NCI-H1092 (cell line): ENCODE measurements at places on chromosomes 4 and X.

GRCh38 chr4:24933684-24934275, 20.9 kb upstream of the CCDC149 start:
- DNase-seq: no peak

- no peak for DNase-seq
Measured at GRCh38 chrX:153603131-153603656, 4.3 kb upstream of the CCNQ start.

GRCh38 chr4:83308672-83309071, 24.1 kb upstream of the COQ2 start:
- DNase-seq: no peak

- DNase-seq: no peak
Measured at GRCh38 chrX:143998261-143998660, 114.4 kb downstream of the UBE2NL start.

DNA sequence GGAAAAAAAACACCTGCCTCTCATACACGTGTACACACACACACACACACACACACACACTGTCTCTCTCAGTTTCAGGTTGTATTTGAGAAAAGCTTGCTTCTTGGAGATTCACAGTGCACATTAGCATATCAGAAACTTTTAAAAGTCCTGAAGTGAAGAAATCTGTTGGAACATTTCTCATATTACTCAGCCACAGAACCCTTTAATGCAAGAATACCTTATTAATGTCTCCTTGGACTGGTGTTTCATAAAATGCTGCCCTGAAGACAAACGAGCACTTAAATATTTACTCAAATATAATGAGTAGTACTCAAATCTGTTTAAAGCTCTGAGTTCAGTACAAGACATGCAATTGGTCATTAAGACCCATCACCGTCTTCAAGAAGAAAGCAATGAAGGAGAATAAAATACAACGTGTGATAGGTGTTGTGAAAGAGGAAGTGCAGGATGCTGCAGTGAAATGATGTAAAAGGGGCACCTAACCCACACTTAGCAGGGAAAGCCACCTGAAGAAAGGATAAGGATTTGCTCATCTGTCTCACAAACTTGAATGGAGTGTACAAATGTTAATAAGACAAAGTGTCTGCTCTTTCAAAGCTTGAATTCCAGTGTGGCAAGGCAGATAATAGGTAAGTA, 57.0 kb downstream of the DCLK2 start:
- DNase-seq: no peak

DNA sequence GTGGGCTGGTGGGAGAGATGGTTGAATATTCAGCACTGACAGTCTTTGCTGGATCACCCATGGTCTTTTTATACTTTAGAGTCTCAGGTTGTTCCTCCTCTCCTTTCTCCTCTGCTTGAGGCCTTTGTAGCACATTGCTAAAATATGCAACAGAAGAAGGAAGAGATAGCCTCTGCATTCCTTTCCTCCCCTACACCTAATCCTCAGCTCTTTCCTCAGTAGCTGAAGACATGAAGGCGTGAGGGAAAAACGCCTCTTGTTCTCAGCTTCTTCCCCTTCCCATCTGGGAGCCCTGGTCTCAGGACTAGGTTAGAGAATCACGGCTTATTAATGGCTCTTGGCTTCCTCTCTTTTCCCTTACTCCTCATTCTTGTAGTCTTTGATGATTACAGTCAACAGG, 76.8 kb downstream of the RNF150 start:
- no peak for DNase-seq

DNA sequence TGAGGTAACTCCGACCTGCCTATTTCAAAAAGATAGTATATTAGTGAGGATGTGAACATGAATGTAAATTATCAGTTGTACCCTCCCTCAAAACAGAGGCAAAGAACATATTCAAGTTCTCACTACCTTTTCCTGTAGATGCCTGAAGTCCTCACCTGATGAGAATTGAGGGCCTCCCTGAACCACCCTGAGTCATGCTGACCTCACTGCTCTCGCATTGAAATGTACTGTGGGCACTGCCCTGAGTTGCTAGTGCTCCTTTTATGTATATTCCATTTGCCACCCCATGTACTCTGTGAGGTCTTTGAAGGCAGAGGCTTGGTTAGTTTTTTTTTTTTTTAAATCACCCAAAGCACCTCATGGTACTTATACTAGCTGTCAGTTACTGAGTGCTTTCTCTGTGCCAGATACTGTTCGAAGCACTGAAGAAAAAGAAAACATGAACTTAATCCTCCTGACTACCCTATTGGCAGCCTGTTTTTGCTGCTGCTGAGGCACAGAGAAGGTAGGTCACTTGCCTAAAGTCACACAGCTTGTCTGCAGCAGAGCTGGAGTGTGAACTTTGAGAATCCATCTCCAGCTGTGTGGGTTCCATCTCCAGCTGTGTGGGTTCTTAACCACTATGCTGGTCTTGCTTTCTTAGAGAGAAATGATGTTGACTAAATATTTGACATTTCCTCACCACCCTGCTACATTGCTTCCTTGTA, 253.1 kb upstream of the GPC4 start:
- DNase-seq: no peak

- no peak for DNase-seq
Measured at GRCh38 chr4:106907216-106907615, 128.9 kb downstream of the DKK2 start.

- no peak for DNase-seq
Measured at GRCh38 chr4:180855184-180855583, 1388.0 kb upstream of the TENM3 start.

DNA sequence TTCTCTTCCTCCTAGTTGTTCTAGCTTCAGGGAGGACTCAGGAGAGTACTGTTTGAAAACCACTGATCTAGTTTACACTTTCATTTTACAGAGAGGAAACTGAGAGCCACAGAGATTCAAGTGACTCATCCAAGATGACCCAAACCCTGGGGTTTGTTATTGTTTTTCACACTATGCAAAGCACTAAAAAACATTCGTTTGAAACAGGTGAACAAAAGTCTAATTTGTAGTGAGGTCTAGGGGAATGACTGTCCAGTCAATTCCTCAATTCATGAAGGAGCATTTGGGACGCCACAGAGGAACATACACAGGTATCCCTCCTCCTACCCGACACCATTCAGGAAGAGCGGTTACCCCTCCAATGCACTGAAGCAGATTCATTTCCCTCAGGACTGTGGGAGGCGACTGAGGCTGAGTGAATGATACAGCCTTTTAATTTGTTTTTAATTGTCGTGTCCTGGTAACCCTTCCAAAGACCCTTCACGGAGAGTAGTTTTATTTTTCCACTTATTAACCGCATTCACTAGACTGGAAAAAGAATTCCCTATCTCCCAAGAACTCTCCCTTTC, 30.3 kb downstream of the TLR10 start:
- DNase-seq: no peak

- no peak for DNase-seq
Measured at GRCh38 chr4:85748654-85749053, 273.7 kb downstream of the ARHGAP24 start.

DNA sequence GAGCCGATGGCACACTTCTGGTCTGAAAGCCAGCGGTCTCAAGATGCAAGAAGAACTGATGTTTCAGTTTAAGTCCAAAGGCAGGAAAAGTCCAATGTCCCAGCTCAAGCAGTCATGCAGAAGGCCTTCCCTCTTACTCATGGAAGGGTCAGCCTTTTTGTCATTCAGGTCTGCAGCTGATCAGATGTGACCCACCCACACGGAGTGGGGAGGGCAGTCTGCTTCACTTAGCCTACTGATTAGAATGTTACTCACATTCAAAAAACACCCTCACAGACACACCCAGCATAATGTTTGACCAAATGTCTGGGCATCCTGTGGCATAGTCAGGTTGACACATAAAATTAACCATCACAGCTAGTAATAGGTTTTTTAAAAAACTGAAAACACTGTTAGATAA, 6.6 kb downstream of the HCCS start:
- DNase-seq: no peak

GRCh38 chr4:107035819-107036583, at the start of gene DKK2:
Gene DKK2 (minus strand): TSS chr4:107036313. CDS start chr4:107035591, 722 bp downstream.
- no peak for DNase-seq

DNA sequence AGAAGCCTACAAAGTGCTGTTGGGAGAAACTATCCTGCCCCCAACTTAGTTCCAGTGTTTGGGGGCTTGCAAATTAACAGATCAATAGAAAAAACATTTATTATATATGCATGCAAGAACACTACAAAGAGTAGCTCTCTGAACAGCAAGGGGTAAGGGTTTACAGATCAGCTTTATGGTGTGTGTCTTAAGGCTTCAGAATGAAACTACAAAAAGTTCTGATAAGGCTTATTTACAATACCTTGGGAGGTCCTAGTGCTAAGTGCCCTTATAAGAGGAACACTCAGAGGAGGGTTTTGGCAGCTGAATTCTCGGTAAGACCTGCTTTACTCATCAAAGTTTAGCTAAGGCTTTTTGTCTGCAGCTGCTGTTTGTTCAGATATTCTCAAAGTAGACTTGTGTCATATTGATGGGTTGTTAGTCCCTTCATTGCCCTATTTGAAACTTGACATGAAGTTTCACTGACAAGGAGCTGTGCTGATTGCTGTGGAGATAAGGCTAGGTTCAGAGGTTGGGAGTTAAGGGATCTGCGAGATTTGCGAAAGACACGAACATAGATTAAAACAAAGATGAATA, 7.7 kb downstream of the ERVMER34-1 start:
- DNase-seq: no peak

- peak; percentile 61 for DNase-seq
Measured at GRCh38 chr4:610411-611261, 14.7 kb upstream of the PDE6B start.

DNA sequence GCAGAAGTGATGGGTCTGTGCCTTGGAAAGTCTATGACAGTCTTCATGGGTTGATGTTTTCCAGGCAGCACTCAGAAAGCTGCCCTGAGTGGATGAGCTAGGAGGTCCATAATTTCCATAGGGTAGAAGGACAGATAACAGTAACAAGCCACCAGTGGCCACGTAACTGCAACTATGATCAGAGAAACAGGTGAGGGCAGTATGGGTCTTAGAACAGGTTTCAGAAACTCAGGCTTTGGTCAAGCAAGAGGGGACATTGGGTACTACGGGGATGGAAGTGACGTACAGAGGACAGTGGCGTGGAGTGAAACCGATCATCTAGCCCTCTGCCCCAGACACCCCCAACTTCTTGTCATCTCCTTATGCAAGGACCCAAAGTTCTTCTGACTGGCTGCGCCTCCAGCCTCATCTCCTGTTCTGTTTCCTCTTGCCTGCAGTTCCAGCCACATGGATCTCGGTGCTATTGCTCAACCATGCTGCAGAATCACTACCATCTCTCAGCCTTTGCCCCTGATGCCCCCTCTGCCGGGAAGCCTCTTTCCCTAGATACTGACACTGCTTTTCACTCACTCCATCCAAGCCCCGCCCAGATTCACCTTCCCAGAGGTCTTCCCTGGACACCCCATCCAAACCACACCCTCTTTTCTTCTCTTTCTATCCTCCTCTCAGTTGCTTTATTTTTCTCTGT, 123.4 kb downstream of the MFAP3L start:
- DNase-seq: no peak

DNA sequence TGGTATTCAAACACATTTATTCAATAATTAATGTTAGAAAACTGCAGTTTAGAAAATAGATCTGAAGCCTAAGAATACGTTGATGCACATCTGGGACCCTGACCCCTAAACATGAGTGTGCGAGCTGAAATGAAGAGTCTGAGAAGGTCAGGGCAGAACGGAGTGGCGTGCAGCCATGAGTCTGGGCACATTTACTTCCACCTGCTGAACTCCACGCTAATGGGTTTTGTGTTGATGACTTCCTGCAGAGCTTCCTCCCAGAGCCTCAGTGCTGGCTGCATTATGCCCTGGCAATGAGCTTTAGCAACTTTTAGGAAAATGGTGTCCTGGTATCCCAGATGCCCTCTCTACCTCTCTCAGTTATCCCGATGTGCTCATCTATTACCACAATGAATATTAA, 53.1 kb downstream of the FAM114A1 start:
- DNase-seq: no peak

DNA sequence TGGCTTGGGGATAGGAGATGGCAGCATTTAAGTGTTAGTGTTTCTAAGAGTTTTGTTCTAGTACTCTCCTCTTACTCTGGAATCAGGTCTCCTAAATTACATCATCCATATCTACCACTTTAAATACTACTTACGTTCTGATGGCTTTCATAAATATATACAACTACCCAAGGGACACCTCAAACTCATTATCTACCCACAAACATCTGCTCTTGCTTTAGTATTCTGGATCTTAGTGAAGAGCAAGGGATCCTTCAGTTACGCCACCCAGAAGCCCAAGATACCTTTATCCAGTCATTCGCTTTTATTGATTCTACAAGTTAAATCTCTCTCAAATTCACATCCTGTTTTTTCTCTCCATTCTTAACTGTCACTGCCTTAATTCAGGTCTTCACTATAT, 7.0 kb downstream of the NUP54 start:
- DNase-seq: no peak

DNA sequence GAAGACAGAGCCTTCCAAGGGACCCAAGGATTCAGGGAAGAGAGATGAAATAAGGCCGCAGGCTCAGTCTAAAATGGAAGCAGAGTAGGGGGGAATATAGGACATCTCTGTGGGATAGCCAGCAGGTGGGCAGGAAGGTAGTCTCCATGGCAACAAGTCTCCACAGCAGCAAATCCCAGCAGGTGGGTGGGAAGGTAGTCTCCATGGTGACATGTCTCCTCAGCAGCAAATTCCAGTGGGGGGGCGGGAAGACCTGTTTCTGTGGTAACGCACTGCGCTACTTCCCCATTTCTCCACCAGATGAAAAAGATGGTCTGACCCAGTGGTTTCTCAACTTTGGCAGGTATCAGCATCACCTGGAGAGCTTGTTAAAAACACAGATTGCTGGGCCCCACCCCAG, 18.3 kb downstream of the NLGN3 start:
- no peak for DNase-seq

- DNase-seq: no peak
Measured at GRCh38 chr4:156536661-156537060, 434.9 kb downstream of the PDGFC start.

GRCh38 chr4:121679951-121680350, 16.8 kb downstream of the ANXA5 start:
- DNase-seq: no peak

DNA sequence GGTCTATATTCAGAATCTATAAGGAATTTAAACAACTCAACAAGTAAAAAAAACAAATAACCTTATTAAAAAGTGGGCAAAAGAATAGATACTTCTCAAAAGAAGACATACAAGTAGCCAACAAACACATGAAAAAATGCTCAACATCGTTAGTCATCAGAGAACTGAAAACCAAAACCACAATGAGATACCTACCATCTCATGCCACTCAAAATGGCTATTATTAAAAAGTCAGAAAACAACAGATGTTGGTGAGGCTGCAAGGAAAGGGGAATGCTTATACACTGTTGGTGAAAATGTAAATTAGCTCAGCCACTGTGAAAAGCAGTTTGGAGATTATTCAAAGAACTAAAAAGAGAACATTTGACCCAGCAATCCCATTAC, 201.6 kb downstream of the QDPR start:
- no peak for DNase-seq

- no peak for DNase-seq
Measured at GRCh38 chrX:63930140-63930539, 145.1 kb upstream of the ARHGEF9 start.

DNA sequence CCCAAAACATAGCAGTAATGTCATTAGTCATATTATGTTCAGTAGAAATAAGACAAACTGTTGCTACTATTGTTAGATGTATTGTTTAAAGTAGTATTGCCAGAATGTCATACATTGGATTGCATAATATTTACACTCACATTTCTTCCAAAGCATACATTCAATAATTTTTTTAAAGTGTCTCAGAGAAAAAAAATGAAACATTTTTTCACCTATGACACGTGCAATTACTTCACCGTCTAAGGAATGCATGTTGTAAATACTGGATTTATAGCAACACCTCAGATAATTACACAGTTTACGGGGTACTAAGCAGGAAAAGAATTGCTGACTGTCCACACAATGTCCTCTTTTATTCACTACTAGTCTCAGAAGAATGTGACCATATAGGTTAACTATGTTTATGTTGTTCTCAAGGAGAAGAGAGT, 162.1 kb downstream of the PCDH18 start:
- no peak for DNase-seq
